Activated CD4-positive, alpha-beta T cell treated with anti-CD3 and anti-CD28 coated beads for 36 hours (primary cell): ENCODE measurements at places on chromosomes 6 and 20. TPM values are rescaled to one million over a fixed set of nuclear protein-coding genes. Genes with fewer than 3 reads are reported as not detected.

RPS10 gene
- total RNA-seq = 2,541 TPM

- no peak for DNase-seq
Measured at GRCh38 chr6:129262661-129263060, 379.7 kb downstream of the LAMA2 start.

GRCh38 chr20:33732166-33732970 lies 572 bp downstream of the ZNF341 start:
- peak; percentile 87 for DNase-seq

GRCh38 chr6:71908162-71908765 lies 21.9 kb downstream of the RIMS1 start:
- DNase-seq = no peak

DNA sequence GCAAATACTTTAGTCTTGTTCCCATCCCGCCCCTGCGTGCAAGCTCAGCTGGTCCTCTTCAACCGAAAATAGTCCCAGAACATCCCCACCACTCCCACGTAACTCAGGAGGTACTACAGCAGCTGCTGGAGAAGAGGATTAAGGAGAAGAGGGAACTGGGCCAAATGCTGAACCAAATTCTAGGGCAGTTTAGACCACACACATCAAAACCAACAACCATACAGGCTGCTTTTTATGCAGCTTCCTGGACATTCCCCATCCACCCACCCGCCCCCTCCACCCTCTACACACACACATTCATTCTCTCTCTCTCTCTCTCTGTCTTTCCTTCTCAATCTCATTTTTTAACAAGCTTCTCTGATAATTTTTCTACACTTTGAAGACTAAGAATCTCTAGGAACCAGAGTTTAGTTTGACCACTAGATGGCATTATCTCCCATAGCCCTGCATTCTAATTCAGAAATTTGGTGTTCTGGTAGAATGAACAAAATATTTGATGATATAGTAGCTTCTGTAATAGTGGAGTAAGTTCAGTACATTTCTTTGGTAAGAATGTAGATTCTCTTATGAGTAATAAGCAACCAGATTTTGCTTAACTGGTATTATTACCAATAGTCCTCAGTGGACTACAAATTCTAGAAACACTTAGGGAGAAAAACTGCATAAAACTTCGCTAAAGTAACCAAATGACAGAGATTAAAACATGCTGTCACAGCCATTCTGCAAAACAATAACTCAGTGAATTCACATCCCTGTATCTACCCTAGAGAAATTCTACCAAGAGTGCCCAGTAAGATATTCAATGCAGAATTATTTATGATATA lies 52.1 kb upstream of the BEND6 start:
- no peak for DNase-seq

- no peak for DNase-seq
Measured at GRCh38 chr20:49346682-49347081, 68.8 kb upstream of the ZNFX1 start.

GRCh38 chr20:58256842-58257241 lies 28.4 kb upstream of the ANKRD60 start:
- peak; percentile 18 for DNase-seq

DNA sequence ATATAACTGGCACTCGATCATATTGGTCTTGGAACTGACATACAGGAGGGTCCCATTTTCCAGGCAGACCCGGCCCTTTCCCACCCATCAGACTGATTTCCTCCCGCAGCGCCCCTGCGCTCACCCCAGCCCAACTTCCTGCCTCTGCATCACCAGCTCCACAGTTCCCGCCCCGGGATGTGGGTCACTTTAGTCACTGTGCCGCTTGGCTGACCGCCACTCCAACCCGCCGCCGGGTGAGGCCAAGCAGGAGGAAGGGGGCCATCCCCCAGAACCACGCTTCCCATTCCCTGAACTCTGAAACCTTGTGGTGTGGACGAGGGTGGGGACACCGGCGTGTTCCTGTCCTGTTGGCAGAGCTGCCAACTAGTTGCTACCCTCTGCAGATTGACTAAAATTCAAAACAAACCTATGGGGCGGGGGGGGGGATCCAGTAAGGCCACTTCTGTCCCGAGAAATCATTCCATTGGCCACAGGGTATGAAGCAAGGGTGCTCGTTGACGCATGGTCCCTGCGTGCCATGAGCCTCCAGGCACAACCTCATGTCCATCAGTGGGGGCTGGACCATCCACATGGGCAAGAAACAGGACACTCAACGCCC lies 12.3 kb downstream of the TGM2 start:
- peak; percentile 55 for DNase-seq

GMNN gene
- 76.1 TPM for total RNA-seq

RIPPLY2 gene
- not detected for total RNA-seq

DNA sequence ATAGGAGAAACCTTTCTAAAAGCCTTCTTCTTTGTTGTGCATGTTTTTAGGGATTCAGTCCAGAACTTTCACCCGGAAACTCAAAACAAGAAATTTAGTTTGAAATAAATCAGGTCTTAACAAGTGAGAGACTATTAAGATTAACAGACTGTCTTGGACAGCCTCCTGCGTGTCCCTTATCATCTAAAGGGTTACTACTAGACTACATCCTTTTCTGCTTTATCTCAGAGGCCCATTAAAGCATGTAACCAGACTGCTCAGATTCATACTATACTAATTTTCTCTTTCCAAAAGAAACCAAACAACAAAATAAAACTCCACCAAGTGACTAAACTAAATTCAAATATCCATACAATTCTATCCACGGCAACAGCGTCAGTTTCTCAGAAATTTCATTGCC lies 173.8 kb downstream of the GMPR start:
- DNase-seq = no peak

CGA gene
- total RNA-seq = not detected

- no peak for DNase-seq
Measured at GRCh38 chr20:25459916-25460535, 52.6 kb downstream of the GINS1 start.

SALL4 gene
- total RNA-seq = 0.11 TPM

DNAAF9 gene
- 1.8 TPM for total RNA-seq

GRCh38 chr6:12353731-12354130 lies 63.6 kb downstream of the EDN1 start:
- DNase-seq = no peak

DNA sequence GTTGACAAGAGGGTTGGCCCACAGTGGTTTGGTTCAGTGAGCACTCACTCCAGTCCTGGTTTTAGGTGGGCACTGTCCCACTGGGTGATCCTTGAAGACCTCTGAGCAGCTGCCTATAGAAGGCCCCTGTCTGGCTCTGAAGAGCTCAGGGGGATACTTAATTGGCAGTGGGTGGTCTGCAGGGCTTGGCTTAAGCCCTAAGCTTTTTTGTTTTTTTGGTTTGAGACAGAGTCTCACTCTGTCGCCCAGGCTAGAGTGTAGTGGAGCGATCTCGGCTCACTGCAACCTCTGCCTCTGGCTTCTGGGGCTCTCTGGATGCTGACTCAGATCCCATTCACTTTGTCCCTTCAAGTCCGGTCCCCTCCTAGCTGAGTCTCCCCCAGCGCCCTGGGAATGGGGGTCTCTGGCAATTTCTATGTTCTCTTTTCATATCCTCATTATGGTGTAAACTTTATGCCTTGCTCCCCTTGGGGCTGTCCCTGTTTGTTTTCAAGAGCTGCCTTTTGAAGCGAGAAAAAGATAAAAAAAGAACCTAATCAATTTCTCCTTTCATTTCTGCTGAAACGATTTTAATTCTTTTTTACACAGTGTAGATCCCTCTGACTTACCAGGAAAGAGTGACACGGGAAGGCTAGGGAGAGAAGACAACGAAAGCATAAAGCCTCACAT lies 12.2 kb upstream of the KCNG1 start:
- no peak for DNase-seq

LY6G5B gene
- total RNA-seq = 11.3 TPM

PRR18 gene
- total RNA-seq = not detected

TFAP2B gene
- not detected for total RNA-seq

DNA sequence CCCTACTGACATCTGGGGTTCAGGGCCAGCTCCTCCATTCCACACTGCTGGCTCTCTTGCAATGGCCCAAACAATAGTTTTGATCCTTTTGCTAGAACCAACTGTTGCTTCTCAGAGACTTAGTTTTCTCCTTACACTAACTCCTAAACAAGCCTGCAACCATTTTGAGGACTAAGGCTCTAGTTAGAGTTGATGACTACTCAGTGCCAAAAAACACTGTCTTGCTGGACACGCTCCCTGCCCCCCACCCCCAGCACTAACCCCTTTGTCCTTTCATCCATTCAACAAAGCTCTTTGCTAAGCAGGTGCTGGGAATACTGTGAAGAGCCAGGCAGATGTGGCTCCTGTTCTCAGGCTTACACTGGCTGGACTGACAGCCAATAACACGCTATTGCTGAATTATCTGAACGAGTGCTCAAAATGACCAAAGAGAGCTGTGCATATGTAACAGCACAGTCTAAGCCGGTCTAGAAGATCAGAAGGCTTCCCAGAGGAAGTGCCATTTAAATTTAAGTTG lies 17.6 kb downstream of the GCLC start:
- no peak for DNase-seq

TOX2 gene
- 1.6 TPM for total RNA-seq

DNA sequence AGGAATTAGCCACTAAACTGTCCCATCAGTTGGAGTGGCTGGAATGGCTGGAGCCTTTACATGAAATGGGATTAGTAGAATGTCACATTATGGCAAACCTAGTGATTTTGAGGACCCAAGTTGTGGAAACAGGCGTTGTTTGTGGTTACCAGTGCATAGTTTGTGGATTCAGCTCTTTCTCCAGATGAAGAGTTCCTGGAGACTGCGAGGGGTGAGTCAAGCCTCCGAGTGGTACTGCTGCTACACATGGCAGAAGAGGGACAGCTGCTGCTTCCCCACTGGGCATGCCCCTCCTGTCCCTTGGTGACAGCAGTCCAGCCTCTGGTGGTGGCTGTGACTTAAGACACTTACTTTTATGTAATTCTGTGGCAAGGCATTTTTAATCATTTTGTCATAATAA lies 94.2 kb upstream of the SCP2D1 start:
- no peak for DNase-seq

DNA sequence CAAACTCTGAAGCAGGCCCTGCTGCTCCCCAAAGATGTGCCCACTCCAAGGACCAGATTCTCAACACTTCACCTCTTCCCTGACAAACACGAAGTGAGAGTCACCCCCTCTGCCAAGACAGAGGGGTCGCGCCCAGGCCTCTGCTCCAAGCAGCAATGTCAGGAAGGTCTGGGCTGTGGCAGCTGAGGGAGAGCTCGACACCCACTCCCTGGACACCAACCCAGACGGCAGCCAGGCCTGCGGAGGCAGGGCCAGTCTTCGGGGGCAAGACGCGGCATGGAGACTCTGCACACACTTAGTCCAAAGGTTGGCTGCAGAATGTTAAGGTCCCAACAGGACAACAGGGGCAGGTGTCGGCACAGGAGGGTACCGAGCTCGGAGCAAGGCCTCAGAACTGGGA lies 144.2 kb downstream of the DLL1 start:
- no peak for DNase-seq

WFDC5 gene
- total RNA-seq = 0.23 TPM

- DNase-seq = no peak
Measured at GRCh38 chr20:43900496-43900895, 14.2 kb upstream of the TOX2 start.

RBPJL gene
- total RNA-seq = not detected

DNA sequence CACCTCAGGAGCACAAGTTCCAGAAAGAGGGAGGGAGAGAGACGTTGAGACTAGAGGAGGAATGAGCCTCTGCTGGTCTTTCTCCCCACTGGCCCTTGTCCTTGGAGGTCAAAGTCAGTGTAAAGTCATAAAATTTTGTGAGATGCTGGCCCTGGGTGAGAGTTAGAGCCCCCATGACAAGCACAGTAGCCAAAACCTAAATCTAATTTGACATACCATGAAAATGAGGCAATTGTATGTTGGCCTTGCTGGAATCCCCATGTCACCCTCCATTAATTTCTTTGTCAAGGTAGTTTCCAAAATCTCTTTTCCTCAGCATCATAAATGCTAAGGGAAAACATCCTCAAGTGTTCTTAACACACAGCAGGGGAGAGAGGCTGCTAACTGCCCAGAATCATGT lies 17.6 kb upstream of the NEDD9 start:
- DNase-seq = no peak

DNA sequence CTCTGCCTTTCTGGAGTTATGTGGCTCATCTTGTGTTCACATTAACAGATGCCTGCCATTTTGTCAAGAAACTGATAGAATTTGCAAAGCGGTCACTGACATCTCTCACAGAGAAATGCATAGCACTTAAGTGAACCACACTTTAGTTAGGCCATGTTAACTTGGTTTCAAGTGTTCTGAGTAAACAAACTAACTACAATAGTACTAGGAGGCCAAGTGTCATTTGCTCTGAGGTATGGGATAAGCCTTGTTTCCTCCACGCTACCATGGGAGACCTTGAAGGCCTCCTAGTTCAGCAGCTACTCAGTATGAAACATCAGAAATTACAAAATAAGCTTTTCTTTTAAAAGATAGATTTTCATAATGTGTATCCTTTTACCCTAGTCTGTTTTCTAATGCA lies 143.5 kb upstream of the MARCKS start:
- no peak for DNase-seq

GRCh38 chr6:162964488-162965140 lies 236.8 kb downstream of the PACRG start:
- DNase-seq = no peak

DNA sequence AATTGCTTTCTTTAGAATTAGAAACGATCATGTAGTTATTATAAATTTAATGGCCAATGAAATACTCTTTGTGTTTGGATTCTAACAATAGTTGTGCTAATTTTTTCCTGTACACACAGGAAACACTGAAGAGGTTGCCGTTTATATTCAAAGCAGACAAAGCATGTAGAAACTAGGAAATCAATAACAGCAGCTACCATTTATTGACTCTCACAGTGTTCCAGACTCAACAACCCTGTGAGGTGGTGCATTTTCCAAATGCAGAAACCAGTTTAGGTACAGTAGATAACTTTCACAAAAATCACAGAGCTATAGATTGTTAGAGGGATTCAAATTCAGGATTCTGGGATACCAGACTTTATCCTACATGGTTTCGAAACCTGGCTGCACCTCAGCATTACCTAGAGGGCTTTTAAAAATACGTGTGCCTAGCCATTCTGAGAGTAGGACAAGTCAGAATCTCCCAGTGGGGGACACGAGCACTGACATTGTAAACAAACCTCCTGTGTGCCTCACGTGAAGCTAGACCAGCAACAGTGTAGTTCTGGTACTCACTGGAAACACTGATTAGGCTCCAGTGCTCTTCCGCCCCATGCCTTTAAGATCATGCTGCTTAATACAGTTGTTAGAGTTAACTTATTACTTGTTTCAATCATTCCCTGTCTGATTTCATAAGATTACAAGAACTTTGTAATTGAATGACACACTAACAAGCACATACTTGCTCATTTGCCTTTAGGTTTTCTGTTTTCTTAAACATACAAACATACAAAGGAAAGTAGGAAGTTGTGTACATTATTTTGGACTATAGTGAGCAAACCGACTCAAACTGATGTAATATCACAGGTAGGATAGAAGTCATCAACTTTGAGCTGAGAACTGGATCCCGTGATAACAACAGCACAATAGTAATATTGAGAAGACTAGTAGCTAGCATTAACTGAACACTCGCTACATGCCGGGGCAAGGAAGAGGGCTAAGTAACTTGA lies 65.8 kb downstream of the MAP3K4 start:
- no peak for DNase-seq

GRCh38 chr6:82588020-82588419 lies 224.4 kb downstream of the TPBG start:
- no peak for DNase-seq
